ENCODE measurements at places on chromosomes 3 and 15.

GRCh38 chr3:158103887-158104327 is 2.3 kb downstream of the SHOX2 start:
- no peak for DNase-seq

GRCh38 chr3:180420804-180421203 is 181.2 kb upstream of the TTC14 start:
- no peak for DNase-seq

DNA sequence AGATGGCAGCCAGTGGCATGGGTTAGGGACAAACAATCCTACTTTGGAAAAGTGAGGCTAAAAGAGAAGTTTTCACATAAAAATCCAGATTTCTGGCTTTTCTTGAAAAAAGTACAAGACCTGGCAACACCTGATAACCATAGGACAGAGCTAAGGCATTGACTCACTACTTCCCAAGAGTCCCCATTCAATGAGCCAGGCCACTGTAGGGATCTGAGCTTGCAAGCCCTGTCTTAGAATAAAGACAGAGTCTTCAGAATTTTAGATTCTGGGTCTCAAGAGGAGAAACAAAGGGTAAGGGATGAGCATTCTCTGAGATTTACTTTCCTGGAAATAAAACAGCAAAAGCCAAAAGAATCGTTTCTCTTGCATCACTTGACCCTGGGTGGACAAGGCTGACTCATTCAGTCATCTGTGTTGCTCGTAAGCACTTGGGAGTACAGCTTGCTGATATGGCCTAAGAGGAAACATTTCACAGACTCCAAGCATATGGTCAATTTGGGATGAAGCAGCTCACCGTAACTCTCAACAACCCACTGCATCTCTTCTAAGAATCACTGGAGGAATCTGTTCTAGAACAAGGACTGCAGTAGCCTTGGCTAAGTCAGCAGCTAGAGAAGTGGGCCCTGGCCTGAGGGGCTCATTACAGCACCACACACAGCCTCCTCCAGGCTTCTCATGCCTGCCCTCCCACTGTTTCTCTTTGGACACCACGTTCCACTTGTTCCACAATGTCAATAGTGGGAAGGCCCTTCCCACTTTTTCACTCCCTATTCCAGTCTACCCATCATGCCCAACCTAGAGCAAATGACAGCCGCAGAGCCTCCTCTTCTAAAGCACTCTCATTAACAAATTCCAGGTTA is 86.2 kb downstream of the RFTN1 start:
- DNase-seq = peak; percentile 73

- DNase-seq = no peak
Observed at GRCh38 chr3:52896151-52896550, 1.2 kb downstream of the STIMATE start.

DNA sequence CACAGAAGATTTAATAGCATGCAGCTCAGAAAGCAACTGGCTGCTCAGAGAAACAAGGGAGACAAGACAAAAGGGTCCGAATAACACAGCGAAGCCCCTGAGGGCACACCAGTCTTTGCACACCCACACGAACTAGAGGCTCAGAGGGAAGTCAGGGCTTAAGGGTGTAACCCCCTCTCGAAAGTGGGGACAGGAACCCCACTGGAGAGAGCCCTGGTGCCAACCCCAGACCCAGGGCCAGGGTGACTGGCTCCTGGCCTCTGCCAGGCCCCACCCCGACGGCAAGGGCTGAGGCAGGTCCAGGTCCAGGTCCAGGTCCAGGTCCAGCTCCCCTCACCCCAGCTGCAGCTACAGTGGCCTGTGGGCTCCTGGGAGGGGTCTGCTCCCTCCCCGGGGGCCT is 10.5 kb upstream of the PRR23E start:
- DNase-seq = no peak
